Stimulated activated CD8-positive, alpha-beta memory T cell treated with anti-CD3 and anti-CD28 coated beads, Interleukin-15, amount 100 ng/mL, for 48 hours (primary cell): ENCODE measurements at places on chromosomes 7 and 10.

- no peak for DNase-seq
Measured at GRCh38 chr7:149770728-149771636, 2.4 kb downstream of the ZNF467 start.

- DNase-seq: no peak
Measured at GRCh38 chr7:154438571-154439367, 386.6 kb downstream of the DPP6 start.

DNA sequence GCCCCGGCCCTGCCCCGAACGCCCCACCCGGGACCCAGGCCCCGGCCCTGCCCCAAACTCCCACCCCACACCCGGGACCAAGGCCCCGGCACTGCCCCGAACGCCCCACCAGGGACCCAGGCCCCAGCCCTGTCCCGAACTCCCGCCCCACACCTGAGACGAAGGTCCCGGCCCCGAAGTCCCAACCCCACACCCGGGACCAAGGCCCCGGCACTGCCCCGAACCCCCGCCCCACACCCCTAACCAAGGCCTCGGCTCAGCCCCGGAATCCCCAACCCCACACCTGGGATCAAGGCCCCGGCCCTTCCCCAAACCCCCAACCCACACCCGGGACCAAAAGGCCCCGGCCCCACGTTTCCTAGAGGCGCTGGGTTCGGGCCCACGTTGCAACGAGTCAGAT lies 1.1 kb upstream of the LARP4B start:
- DNase-seq: no peak

DNA sequence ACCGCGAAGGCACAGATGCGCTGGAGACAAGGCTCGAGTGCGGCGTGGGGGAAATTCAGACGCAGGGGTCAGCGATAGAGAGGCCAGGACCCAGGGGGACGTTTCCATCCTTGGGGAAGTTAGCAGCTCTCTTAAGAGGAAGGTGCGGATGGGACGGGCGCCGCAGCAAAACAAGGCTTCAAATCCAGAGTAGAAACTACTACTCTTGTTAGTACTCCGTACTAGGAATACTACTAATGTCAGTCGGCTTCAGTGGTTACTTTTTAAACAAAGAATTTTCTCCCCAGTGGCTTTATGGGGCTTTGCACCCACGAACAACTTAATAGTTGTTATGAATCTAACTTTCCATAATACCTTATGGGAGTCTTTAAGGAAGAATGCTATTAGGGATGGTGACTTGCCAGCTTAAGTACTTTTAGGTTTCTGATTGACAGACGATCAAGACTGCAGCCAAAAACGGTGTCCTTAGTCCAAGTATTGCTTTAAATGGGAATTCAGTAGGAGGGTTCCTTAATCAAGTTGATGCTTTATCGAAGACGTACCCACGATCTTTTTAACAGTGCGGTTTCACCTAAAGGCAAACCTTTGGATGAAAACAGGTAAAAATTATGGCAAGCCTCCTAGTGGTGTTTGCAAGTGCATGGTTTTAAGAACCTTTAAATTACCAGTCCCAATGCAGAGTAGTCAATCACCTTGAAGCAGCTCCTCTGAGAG lies 812 bp upstream of the IDE start:
- no peak for DNase-seq

DNA sequence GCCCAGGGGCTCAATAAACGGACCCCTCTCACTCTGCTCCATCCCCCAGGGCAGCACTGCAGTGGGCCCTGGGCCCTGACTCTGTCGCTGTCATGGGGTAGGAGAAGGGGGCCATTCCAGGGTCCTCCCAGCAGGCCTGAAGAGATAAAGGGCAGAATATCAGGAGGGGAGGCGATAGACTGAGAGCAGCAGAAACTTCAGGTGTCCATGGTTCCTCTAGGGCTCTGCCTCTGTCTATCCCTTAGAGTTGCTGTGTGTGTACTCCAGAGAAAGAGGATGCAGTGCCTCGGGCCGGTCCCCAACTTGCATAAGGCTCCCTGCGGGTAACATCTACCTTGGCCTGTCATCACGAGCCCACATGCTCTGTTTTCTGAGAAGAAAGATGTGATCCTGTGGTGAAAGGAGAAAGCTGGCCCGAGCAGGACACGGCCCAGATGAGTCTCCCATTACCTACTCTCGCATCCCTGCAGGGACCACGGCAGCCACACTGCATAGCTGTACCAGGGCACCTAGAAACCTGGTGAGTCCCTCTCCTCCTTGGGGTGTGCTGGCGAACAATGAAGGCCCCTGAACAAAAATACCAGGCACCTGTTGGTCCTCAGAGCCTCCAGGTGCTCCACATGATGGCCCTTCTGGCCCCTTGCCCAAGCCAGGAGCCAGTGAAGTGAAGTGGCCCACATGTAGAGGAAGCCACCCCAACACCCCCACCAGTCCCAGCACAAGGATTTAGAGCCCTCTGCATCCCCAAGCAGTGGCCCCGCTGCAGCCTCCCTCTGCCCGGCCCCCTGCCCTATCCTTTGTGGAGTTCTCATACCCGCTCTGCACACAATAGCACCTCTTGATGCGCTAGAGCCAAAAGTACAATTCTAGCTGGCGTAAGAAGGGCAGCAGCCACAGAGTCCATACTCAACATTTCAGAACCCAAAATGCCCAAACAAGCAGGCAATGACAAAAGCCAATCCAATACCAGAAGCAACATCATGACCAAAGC lies 106.8 kb downstream of the ARHGAP22 start:
- no peak for DNase-seq

- no peak for DNase-seq
Measured at GRCh38 chr7:142690554-142691182, 58.6 kb upstream of the PRSS1 start.

DNA sequence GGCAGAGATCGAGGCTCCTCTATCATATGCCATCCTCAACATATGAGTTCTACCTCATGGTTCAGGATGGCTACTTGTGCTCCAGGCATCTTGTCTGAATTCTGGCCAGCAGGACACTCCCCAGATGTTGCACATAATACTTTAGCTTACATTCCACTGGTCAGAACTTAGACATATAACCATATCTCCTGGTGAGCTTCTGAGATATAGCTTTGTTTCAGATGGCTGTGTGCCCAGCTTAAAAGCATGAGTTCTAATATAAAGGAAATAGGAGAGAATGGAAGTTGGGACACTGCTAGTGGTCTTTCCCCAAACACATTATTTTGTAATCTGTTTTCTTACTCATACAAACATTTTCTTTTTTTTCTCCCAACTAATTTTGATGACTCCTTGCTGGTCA lies 50.8 kb upstream of the IFRD1 start:
- DNase-seq: no peak

DNA sequence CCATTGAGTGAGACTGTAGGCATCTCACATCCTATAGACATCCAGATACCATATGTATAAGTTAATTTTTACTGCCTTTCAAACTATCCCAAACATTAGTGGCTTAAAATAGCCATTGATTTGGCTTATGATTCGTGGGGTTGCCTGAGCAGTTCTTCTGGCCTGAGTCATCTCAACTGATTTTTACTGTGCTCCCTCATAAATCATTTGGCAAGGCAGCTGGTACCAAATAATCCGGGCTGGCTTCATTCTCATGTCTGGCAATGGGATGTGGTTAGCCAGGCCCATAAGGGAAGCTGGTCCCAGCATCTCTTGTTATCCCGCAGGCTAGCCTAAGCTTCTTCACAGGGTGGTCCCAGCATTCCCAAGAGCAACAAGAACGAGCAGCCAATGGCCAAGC lies 6.7 kb upstream of the LRGUK start:
- DNase-seq: no peak

GRCh38 chr7:24781106-24781505 lies 23.8 kb upstream of the GSDME start:
- DNase-seq: no peak

DNA sequence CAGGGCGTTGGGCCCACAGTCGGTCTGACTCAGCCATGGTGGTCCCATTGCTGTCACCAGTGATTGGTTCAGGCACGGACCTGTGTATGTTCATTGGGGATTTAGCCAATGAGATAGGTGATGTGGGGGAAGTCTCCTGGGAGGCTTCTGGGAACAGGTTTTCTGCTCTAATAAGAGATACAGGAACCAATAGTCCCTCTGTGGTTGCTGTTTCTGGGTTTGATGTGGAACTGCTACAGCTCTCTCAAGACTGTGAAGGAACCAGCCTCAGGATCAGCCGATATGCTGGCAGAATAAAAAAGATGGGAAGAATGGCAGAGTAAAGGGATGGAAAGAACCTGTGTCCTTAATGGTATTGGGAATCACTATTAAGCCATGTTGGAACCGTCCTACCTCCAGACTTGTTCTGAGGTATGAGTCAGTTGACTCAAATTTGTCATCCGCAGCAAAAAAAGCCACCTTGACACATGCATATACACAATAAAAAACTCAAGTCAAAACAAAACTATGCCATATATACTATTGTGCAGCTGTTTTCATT lies 70.6 kb downstream of the MCMBP start:
- no peak for DNase-seq

GRCh38 chr7:114527589-114527988 lies 113.0 kb downstream of the FOXP2 start:
- no peak for DNase-seq

DNA sequence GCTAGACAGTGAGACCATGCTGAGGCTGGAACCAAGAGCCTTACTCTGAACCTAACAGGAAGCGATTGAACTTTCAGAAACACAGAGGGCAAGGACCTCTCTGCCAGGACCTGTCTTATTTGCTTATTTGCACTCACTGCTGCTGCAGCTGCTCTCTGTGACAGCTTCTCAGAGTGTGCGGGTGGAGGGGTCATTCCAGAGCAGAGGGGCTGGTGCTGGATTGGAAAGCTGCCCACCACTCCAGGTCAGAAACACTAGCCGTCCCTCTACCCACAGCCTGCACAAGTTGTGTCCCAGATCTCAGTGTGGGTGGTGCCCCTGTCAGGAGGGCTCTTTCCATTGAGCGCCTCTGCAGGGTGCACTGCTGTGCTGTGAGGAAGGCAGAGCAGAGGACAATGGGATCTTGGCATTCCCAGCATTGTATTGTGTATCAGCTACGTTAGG lies 126.2 kb downstream of the CCNY start:
- no peak for DNase-seq

DNA sequence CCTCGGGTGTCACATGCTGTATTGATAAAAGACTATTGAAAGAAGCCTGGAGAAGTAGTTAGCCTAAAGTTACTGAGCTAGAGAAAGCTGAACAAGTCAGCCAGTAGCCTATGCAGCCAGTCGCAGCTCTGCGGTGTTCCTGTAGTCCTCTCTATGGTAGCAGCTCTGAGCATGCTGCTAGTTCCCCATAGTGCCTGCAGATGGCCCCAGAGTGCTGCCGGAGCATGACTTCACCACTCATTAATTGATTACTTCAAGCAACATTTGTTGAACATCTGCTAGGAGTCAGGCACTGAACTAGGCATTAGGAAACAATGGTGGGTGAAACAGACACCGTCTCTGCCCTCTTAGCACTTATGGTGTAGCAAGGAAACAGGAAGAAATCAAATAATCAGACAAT lies 422.7 kb downstream of the SORCS3 start:
- no peak for DNase-seq

DNA sequence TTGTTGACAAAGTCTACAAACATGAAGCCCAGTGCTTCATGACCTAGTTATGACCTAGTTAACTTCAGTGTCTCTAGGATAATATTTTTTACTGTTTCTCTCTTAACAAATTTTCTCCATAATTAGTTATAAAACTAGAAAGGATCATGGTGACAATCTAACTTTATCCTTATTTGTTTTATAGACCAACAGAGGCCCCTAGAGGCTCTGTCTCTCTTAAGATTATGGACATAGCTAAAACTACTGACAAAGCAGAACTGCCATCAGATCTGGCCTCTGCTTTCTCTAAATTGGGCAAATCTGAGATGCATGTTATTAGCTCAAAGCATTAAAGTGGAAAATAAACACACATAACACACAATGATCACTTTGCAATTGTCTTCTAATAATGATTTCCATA lies 176.0 kb downstream of the CSTF2T start:
- DNase-seq: no peak

GRCh38 chr7:94064541-94065191 lies 60.5 kb upstream of the BET1 start:
- DNase-seq: no peak

DNA sequence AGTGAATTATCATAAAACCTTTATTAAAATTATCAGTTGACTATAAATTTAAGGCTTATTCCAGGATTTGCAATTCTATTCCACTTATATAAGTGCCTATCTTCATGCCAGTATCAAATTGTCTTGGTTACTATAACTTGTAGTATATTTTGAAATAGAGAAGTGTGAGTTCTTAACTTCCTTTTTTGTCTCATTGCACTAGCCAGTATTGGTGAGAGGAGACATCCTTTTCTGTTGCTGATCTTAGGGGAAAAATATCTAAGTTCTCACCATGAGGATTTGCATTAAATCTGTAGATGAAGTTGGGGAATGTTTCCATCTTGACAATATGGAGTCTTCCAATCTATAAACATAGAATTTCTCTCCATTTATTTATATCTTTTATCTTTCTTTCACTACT lies 104.2 kb upstream of the MKI67 start:
- DNase-seq: no peak

GRCh38 chr7:29443552-29443951 lies 120.1 kb upstream of the PRR15 start:
- no peak for DNase-seq

- no peak for DNase-seq
Measured at GRCh38 chr7:484356-485101, 35.1 kb downstream of the PDGFA start.

- DNase-seq: no peak
Measured at GRCh38 chr7:151251689-151252560, 3.4 kb upstream of the SMARCD3 start.

DNA sequence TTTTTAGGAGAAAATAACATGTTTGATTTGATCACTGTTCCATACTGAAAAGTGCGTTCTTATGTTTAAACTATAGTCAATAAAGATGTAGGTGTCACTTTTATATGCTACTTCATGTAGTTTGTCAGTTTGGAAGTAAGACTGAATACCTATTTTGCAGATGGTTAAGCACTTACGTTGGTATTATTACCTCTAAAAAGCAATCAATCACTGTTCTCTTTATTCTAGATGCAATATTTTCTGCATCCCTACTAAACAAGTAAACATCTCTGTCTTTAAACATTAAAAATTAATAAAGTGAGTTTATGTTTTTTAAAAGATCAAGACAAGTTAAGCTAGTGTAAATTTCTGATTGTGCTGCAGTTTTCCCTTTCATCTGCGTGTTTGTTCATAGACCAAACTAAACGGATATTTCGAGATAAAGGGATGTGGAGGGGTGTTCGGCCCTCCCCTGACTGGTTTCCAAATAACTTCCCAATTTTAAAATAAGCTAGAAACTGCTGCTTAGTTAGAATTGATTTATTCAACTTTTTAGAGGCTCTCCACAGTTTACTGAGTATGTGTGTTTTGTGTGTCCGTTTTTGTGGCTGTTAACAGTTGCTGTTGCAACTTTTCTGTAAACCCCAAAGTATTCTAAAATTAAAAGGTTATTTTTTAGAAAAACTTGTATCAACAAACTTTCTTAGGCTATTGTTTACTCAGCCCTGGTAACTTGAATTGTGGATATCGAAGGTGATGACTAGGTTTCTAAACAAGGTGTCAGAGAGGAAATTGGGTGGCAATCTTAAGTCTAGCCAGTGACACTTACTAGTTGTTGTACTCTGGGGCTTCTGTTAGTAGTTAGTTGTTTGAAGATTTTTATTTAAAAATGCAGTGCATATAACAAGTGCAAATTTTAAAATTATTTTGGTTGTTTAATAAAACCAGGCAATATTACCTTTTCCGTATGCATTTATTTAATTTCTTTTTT lies 974 bp downstream of the KIF11 start:
- no peak for DNase-seq
